ENCODE measurements at places on chromosomes 13 and 19.

DNA sequence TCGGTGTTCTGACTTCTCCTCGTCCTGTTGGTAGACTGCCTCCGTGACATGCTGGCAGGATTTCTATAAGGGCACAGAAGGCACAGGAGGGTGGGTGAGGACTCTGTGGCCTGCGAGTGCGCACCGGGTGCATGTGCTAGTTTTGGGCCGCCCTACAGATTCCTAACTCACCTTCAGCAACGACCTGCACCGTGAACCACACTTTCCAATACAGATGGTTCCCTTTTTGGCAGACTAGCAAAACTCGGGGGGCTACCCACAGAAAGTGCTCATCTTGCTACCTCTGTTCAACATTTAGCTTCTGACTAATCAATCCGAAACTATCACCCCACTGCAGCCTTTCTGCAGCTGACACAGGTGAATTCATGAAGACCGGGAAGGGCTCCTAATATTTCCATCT, 14.1 kb upstream of the AMER2 start:
- no peak for DNase-seq

- DNase-seq = peak; percentile 5
Observed at GRCh38 chr13:41231786-41232185, 31.6 kb downstream of the MTRF1 start.

DNA sequence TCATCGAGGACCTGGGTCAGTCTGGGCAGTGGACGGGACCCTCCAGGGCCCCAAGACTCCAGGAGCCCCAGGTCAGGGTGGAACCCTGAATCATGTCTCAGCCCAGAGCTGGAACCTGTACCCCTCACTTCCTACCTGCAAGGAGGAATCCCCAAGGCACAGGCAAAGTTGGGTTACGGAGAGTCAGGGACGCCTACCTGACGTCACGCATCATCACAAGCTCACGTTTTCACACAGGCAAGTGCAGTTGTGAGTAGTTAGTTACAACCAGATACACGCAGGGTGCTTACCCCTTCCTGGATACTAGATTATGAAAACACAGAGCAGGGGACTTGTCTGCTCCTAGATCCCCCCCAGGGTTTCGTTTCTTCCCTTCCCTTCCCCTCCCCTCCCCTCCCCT, 1.9 kb downstream of the RETN start:
- DNase-seq = no peak

DNA sequence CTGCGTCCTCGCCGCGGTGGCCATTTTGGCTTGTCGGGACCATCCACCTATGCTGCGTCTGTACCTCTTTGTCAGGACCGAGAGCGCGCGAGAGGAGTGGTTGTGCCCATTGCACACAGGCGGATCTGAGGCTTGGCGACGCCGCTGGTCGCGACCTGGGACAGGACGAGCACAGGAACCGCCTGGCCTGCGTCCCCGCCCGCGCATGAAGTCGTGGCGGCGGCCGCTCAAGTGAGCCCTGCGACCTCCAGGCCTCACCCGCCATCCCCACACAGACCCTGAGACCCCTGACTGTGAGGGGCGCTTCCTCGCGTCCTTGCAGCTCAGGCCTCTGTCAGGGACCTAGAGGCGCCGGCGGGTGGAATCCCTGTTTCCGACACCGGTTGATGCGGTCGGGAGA, 16.8 kb downstream of the ZNF586 start:
- no peak for DNase-seq

DNA sequence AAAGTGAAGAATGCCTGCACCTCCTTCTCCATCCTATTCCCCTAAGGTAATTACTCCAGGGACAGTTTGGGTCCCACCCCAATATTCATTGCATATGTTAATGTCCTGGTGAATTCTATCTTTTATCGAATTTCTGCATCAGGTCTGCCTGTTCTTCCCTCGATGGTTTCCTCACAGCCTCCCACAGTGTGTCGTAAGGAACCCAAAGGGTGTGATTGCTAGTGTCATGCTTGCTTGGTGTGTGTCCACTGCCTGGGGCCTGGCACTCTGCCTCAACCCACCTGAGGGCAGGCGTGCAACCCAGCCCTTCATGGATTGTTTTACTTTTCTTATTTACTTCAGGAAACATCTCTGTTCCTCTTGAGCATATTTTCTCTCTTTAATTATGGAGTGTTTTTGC, 60.2 kb upstream of the CYSLTR2 start:
- DNase-seq = no peak

- peak; percentile 76 for DNase-seq
Observed at GRCh38 chr19:53881482-53882390, at the start of gene PRKCG. Gene PRKCG, plus strand, starts transcription at chr19:53882197. Its CDS starts 298 bp downstream, at chr19:53882495.

- no peak for DNase-seq
Observed at GRCh38 chr19:18449552-18449951, 11.6 kb upstream of the ISYNA1 start.

DNA sequence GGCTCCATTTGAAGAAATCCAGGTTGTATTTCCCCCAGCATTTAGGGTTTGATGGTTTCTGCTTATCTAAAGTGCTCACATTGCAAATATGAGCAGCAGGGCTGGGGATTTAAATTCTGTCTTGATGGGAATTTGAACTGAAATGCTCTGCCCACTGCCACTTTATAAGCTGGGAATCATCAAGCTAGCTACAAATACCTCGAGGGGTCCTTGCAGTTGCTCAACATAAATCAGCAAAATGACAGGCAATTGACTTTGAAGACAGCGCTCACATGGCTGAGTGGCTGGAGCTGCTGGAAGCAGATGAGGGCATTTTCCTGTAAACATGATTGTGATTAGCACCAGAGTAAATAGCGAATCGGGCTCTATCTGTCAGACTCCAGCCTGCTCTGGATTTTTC, 39.4 kb upstream of the MEDAG start:
- DNase-seq = no peak

- DNase-seq = no peak
Observed at GRCh38 chr19:13091400-13092157, 11.1 kb downstream of the LYL1 start.

GRCh38 chr13:42229287-42229686, 42.7 kb upstream of the AKAP11 start:
- DNase-seq = no peak

DNA sequence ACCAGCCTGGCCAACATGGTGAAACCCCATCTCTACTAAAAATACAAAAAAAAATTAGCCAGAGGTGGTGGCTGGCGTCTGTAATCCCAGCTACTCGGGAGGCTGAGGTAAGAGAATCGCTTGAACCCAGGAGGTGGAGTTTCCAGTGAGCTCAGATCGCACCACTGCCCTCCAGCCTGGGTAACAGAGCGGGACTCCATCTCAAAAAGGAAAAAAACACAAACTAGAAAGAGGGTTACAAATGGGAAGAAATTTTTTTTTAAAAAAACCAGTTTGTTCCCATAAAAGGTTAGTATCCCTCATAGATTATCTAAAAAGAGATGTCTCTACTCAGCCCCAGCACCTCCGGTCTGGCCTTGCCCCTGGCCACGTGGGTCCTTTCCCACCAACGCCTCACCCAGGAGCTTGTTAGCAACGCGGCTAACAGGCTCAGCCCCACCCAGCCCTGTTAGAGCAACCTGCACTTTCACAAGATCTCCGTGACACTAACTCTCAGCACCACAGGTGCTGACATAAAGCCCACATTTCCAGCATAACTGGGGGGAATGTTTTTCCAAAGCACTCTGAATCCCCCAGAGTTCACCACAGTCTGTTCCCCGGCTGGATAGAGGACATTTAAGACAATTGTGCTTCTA, 4.3 kb downstream of the DMKN start:
- peak; percentile 47 for DNase-seq

DNA sequence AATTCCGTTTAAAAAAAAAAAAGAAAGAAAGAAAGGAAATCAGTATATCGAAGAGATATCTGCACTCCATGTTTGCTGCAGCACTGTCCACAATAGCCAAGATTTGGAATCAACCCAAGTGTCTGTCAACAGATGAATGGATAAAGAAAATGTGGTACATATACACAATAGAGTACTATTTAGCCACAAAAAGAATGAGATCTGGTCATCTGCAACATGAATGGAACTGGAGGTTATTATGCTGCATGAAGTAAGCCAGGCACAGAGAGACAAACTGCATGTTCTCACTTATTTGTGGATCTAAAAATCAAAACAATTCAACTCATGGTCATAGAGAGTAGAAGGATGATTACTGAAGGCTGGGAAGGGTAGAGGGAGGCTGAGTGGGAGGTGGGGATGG, 16.3 kb downstream of the ZNF565 start:
- DNase-seq = no peak

- no peak for DNase-seq
Observed at GRCh38 chr19:38561658-38562057, 56.1 kb downstream of the MAP4K1 start.

GRCh38 chr19:14402332-14403144, 16.6 kb downstream of the DDX39A start:
- DNase-seq = peak; percentile 52

GRCh38 chr19:16068696-16069259, 7.5 kb upstream of the TPM4 start:
- DNase-seq = no peak

- no peak for DNase-seq
Observed at GRCh38 chr13:107458269-107458668, 757.1 kb downstream of the LIG4 start.

DNA sequence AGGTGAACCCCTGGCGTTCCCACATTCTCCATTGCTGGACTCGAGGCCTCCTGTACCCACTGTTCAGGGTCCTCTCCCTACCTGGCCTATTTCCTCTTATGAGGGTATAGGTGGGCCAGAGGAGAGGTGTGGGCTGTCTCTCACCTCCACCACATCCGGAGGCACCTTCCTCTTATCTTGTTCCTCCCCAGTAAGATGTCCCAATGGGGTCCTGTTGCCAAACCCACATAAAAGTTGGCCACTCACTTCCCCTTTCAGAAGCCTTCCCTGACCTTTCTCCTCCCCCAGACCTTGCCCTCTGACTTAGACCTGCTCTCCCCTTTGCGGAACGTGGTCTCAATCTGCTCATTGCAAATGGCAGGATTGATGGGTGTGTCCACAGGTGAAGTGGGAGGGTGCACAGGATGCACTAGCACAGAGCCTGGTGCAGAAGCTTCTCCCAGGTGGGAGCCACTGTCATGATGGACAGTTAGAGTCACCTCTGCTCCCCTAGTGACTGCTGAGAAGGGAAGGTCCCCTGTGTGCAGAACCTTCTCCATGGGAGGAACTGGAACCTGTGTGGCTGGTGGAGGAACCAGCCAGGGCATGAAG, 1.3 kb downstream of the CYP4F3 start:
- no peak for DNase-seq

- DNase-seq = no peak
Observed at GRCh38 chr13:87084192-87084591, 587.0 kb upstream of the SLITRK5 start.

DNA sequence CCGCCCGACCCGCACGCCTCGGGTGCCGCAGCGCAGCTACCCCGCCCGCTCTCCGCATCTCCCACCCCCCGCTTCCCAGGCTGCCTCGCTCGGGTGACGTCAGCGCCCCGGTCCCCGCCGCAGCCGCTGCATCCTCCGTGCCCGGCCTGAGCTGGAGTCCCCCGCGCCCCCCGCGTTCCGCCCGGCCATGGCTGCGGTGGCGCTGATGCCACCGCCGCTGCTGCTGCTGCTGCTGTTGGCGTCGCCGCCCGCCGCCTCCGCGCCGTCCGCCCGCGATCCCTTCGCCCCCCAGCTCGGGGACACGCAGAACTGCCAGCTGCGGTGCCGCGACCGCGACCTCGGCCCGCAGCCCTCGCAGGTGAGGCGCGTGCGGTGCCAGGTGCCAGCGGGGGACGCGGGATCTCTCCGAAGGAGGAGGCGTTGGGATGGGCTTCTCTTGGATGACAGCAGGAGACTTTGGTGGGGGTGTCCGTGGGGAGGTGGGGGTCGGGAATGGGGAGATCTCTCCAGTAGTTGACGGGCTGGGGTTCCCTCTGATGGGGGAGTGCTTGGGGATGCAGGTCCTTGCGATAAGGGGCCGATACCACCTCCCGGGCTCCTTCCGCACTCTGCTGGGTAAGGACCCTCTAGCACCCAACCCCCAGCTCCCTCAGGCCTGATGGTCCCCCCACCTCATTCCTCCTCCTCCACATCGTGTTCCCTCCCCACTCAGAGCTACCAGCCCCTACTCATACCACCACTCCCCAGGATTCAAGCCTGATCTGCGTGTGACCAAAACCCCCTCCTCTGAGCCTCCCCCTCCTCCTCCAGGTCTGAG, at the start of gene TMEM59L:
Gene TMEM59L (plus strand): TSS at position 99 of the 817 bp plus-strand sequence. CDS start 89 bp downstream, at position 188.
- DNase-seq = peak; percentile 59

DNA sequence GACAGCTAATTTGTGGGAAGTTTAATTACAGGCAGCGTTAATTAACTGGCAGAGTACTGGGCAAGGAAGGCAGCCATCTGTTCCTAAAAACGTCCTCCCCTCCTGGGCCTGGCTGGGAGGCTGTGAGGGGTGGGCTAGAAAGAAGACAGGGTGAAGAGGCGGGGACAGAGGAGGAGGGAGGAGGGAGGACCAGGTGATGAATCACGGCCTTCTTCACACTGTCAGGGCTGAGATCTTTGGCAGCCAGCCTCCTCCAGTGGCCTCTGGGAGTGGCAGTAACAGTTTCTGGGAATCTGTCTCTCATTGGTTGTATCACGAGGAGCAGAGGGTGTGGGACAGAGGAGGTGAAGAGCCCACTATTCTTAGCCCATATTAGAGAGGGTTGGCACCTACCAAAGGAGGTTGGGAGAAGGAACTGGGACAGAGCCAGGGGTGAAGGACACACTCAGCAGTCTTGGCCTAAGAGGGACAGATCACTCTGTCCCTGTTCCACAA, 9.6 kb upstream of the ZNRF4 start:
- DNase-seq = no peak

DNA sequence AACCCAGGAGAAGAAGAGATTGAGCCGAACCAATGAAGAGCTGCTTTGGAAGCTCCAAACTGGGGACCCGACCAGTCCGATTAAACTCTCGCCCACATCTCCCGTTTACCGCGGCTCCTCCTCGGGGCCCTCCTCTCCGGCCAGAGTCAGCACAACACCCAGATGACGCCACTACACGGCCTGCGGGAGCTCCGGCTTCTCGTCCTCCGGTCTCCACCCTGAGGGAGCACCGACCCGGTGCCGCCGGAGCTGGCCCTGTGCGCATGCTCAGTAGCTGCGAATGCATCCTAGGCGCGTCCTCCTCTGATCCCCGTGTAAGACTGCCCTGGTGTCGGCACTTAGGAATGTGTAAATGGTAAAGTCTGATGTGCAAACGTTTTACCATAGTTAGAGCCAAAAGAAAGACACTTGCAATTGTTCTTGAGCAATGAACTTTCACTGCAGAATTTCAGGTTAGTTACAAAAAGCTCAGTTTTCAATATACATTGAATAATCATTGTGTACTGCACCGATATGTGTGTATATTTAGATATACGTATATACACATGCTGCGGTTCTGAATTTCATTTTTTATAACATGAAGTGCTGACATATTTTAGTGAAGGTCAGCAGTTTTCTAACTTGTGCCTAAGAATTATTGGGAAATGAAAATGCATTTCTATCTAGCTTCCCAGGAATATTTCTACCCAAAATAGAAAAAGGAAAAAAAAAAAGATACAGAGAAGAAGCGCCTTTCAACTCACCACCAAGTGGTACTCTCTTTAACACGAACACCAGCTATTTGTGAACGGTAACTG, 92.2 kb downstream of the SLC7A1 start:
- DNase-seq = no peak

GRCh38 chr19:48381178-48381950, 10.0 kb downstream of the KDELR1 start:
- no peak for DNase-seq
